ENCODE measurements at places on chromosomes 1 and 21.
A peak's percentile ranks its signal among the peaks of the same experiment; 100 is the strongest.

- peak; percentile 89 for DNase-seq
These were observed 80.7 kb downstream of the DNTTIP2 start for GRCh38 chr1:93798291-93798690.

GRCh38 chr1:205370780-205371179 lies 14.1 kb upstream of the KLHDC8A start:
- no peak for DNase-seq

GRCh38 chr1:227094249-227094966 lies 154.3 kb downstream of the COQ8A start:
- DNase-seq, result no peak

DNA sequence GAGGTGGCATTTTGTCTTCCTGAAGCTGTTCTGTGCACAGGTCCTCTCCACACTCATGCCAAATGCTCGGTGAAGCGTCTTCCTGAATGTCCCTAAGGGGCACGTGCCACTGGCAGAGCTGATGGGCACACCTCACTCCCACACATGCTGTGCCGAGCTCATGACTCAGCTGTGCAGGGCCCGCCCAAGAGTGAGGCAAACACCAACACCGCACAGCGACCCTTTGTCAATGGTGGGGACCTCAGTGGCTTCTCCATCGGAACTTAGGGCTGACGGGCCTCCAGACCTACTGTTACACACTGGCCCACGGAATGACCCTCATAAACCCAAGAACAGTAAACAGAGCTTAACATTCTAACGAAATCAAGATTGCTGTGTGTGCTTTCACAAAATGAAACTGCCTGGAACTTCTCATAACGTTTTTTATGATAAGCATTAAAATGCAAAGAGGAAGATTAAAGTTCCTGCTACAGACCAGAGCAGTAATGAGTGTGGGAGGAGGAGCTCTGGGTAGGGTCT lies 89.3 kb downstream of the SIM2 start:
- DNase-seq, result no peak

DNA sequence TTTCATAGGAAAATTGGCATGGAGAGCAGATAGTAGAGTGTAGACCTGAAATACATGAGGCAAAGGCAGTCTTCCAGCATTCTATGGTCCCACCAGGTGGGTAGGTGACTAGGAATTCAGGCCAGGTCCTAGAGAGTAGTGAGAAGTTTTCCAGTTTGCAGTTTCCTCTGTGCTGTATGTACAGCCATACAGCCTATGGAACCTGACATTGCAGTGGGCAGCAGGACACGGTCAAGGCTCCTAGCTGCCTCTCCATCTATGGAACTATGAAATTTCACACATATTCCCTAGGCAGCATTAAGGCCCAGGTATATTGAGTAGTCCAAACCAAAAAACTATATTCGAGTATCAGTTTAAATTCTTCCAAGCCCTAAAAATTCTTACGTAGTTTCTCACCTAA lies 16.3 kb downstream of the POGK start:
- DNase-seq, result no peak

DNA sequence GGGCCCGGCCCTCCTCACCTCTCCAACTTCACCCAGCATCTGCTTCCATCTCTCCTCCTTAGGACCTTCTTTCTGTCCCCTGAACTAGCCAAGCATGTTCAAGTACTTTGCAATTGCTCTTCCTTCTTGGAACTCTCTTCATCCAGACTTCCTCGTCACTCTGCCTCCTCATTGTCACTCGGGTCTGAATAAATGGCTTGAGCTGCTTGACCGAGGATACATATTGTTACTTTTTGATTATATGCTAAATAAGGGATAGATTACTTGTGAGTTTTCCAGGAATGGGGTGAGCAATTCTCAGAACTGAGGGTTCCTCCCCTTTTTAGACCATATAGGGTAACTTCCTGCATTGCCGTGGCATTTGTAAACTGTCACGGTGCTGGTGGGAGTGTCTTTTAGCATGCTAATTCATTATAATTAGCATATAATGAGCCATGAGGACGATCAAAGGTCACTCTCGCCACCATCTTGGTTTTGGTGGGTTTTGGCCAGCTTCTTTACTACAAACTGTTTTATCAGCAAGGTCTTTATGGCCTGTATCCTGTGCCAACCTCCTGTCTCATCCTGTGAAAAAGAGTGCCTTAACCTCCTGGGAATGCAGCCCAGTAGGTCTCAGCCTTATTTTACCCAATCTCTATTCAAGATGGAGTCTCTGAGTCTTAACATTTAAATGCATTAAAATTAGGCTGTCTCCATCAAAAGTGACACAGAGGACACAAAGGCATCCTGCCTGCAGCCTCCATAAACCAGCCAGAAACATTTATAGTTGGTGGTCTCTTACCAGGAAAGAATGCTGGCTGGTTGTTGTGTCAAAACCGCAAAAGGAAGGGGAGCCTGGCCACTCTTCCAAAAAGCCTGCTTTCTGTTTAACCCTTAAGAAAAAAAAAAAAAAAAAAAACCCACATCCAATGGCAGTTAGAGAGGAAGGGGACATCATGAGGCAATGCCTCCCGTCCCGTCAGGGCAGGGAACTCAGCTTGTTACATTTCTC lies 179.3 kb downstream of the KAZN start:
- DNase-seq, result no peak

GRCh38 chr1:166330096-166330495 lies 163.3 kb upstream of the FAM78B start:
- DNase-seq, result no peak

- DNase-seq, result no peak
These were observed 21.0 kb upstream of the CBR3 start for GRCh38 chr21:36113647-36114428.

DNA sequence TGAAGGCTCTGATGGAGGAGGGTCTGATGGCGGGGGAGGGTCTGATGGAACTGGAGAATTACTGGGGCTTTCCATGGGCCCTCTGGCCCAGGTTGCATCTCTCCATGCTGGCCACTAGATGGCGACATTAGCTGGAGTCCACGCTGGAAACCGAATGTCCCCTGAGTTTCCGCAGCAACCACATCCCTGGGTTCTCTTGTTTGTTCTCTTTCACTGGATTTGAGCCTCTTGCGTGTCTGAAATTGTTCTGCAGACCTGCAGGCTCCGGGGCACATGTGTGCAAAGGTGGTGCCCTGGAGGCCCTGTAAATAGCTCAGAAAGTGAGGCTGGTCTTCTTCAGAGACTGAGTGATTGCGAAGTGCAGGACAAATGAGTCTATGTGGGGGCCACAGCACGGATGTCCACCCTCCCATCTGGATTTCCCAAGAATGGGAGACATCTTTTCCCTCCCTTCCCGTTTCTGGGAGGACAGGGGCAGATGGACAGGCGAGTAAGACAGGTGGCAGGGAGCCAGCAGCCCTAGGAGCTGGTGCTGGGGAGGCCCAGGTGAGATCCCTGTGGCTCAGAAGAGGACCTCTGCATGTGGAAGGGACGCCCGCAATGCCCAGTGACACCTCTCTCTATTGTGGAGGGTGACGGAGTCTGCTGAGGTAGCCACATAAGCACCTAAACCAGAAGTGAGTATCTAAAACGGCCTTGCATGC lies 73.2 kb upstream of the ABCG1 start:
- peak; percentile 54 for DNase-seq

DNA sequence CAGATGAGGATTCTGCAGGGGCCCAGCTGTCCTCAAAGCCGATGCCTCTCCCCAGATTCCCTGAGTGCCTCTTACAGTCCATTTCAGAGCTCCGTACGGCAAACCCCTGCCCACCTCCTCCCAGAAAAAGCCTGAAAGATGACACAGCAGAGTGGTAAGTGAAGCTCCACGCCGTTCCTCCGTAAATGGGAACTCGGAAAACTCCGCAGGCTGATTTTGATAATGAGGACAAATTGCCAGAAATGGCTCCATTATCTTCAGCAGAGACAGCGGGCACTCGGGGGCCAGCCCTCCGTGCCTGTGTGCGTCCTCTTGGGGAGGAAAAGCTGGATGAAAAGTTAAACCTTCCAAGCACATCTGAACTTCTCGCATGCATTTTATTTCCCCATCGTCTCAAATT lies 81.1 kb downstream of the NPHP4 start:
- DNase-seq, result no peak

DNA sequence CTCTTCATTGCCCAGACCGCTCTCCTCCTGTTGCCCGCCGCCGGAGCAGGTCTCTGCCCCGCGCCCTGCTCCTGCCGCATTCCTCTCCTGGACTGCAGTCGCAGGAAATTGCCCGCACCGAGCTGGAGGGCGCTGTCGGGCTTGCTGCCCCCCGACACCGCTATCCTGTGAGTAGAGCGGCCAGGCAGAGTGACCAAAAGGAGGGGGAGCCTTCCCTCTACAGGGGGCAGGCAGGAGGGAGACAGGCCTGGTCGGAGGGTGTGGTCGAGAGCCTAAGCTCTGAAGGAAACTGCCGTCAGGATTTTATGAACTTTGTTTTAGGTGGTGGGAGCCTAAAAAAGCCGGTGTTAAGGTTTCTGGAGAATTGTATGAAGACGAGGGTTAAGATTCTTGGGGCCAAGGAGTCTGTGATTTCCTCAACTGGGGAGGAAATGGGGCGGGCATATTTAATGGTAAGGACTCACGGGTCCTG lies 517 bp downstream of the LRIG2 start:
- peak; percentile 61 for DNase-seq

DNA sequence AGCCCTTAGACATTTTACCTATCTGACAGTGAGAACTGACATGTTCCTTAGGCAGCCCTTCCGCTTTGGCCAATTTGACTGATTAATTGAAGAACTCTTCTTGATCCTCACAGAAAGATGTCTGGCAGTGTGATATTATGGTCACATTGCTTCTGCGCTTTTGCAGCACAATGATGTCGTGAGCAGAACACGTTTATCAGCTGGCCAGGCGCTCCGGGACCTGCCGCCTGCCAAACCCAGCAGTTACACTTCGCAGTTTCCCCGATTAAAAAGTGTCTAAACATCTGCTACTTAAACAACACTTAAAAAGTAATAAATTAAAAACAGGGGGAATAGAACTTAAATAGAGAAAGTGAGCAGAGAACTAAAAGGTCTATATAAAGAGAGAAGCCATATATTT lies 103.5 kb upstream of the ETS2 start:
- no peak for DNase-seq

- DNase-seq, result no peak
These were observed 2.1 kb downstream of the GNG12 start for GRCh38 chr1:67830928-67831830.

DNA sequence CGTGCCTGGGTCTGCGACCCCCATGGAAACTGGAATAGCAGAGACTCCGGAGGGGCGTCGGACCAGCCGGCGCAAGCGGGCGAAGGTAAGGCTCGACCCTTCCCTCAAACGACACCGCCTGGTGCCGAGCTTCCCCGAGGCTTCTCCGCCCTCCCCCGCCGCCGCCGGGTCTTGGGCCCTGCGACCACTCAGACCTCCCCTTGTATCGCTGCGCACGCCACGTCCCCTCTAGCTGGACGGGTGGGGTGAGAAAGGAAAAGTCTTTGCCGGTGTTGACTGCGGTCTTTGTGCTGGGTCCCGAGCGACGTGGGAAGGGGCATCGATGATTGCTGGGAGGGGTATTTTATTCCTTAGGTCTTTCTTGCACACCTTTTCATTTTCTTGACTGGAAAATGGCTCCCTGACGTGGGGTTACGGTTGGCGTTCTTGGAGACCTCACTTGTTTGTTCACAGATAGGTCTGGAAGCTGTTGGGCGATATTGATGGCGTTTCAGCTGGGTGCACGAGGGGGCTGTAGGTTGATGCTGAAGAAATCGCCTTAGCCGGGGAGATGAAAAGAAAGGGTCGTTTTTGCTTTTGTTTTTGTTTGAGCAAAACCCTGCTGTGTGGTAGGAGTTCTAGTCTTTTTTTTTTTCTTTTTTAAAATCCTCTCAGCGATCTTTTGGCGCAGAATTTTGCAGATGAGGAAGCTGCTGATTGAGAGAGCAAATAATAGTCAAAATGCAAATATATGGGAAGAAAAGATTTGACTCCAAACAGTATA lies 776 bp downstream of the KDM1A start:
- DNase-seq, result peak; percentile 40

DNA sequence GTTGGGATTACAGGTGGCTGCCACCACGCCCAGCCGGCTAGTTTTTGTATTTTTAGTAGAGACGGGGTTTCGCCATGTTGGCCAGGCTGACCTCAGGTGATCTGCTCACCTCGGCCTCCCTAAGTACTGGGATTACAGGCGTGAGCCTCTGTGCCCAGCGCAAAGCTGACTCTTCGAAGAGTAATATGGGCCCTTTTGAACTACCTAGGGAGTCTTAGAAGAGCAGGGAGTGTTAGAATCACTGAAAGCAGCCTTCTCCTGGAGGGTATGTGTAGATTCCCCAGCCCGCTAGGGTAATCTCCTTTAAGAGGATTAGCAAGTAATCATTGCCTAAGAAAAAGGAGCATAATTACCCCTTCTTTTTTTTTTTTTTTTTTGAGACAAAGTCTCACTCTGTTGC lies 6.5 kb upstream of the MAST2 start:
- no peak for DNase-seq

GRCh38 chr1:184483101-184483683 lies 96.4 kb downstream of the C1orf21 start:
- peak; percentile 83 for DNase-seq

GRCh38 chr1:47772960-47773682 lies 224.1 kb downstream of the TRABD2B start:
- DNase-seq, result no peak

- no peak for DNase-seq
These were observed 222.0 kb downstream of the KAZN start for GRCh38 chr1:14820295-14821085.

GRCh38 chr1:160646180-160646579 lies 664 bp downstream of the SLAMF1 start:
- no peak for DNase-seq

- no peak for DNase-seq
These were observed 14.8 kb downstream of the INSRR start for GRCh38 chr1:156844102-156844501.

- no peak for DNase-seq
These were observed 5.2 kb downstream of the ZNF678 start for GRCh38 chr1:227568593-227568992.

- no peak for DNase-seq
These were observed 25.4 kb downstream of the FBXO42 start for GRCh38 chr1:16326833-16327404.
